Skin of body (tissue), 3 donors: ENCODE measurements at places on chromosomes 1 and 21. TPM values are rescaled to one million over a fixed set of nuclear protein-coding genes. Genes with fewer than 3 reads are reported as not detected.

DNA sequence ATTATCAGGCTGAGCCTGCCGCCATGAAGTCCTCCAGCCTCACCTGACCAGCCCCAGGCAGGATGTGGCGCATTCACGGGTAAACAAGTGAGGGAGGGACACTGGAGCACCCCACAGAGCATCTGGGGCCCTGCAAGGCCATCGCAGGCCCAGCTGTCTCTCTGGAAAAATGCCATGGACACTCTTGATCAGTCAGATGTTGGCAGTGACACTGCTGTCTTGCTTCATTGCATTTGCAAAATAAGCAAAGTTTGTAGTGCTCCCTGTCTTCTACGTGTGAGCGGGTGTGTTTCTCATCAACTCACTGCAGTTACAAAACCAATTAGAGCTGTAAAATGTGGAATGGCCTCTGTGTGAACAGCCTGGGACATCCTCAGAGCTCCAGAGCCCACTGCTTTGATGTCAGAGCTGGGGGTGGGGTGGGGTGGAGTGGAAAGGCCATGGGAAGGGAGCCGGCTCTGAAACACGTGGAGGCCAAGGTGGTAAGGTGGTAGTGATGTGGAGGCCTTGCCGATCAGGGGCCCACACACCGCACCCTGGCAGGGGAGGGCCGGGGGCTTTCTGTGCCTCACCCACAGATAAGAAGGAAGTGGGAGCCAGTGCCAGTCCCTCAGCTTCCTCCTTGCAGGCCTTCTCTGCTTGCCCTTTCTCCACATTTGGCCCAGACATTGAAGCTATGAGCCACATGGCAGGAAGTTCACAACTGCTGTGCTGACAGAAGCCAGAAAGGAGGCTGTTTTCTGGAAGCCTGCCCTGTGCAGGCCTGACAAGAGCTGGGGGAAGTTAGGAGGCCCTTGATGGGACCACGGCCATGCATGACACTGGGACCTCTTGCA is 254.9 kb downstream of the RHOU start:
- peak; percentile 88 for DNase-seq

GRCh38 chr1:31183927-31184554 is 55.6 kb downstream of the NKAIN1 start:
- peak; percentile 14 for DNase-seq

DNA sequence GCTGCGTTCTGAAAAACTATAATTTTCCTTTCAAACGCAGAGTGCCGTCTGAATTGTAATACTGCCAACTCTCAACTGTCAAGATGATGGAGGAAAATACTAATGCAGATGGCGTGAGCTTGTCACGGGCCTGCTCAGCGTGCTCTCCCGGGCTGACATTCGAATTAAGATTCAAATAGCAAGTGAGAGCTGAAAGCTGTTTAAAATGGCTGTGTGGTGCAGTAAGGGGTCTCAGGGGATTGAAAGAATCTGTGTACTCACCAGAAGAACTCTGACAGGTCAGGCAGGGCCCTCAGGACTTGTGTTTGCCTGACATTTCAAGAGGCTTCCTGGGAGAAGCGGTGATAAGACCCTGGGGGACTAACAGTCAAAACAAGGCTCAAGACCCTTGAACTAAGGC is 33.1 kb downstream of the ZMYND12 start:
- DNase-seq = peak; percentile 64

DNA sequence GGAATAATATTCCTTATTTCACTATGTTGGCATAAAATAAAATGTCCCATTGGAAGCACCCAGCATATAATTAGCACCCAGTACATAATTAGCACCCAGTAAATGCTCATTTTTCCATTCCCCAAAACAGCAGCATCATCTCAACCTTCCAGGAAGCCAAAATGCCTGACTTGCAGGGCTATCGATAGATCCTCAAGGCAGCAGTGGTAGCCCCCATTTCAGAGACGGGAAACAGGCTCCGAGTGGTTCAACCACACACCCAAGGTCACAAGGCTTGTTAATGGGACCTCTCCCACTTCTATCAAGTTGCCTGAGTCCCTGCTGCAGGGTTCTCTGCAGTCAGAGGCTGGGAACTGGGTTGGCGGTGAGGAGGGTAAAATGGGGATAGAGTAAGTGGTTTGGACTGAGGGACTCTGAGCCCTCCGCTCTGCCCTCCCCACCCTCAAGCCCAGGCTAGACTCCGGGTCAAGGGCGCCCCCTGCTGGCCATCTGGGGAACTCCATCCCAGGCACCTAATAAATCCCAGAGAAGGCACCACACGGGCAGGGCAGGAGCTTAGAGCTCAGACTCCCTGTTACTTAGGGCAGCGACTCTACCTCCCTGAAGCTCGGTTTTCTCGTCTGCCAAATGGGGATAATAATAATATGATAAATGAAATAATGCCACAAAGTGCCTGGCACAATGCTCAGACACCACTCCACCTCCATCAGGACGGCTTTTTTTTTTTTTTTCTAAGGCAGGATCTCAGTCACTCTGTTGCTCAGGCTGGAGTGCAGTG is 21.9 kb upstream of the LAPTM5 start:
- DNase-seq = peak; percentile 32

GRCh38 chr1:159162516-159163265 is 8.7 kb upstream of the CADM3 start:
- no peak for DNase-seq

DNA sequence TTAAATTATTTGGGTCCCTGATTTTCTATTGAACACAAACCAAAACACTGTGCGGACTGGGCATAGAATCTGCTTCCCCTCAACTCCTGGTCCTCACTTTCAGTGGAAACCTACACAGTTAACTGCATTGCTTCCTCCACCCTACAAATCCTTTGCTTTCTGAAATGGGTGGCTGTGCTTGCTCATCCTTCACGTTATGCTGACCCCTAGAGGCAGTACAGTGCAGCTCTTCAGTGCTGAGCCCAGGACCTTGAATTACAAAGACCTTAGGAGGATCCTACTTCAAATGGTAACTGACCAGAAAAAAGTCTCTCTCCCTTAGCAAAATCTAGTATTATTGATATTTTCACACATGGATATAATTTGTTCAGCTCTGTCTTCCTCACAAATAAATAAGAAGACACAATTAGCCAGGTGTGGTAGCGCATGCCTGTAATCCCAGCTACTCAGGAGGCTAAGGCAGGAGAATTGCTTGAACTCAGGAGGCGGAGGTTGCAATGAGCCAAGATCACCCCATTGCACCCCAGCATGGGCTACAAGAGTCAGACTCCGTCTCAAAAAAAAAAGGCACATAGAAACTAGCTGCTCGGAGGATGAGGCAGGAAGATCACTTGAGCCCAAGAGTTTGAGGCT is 63.4 kb upstream of the L1TD1 start:
- peak; percentile 38 for DNase-seq

GRCh38 chr1:64469116-64469976 is 583 bp upstream of the CACHD1 start:
- no peak for DNase-seq

- DNase-seq = no peak
Observed at GRCh38 chr1:27690183-27690582, 18.2 kb upstream of the IFI6 start.

DNA sequence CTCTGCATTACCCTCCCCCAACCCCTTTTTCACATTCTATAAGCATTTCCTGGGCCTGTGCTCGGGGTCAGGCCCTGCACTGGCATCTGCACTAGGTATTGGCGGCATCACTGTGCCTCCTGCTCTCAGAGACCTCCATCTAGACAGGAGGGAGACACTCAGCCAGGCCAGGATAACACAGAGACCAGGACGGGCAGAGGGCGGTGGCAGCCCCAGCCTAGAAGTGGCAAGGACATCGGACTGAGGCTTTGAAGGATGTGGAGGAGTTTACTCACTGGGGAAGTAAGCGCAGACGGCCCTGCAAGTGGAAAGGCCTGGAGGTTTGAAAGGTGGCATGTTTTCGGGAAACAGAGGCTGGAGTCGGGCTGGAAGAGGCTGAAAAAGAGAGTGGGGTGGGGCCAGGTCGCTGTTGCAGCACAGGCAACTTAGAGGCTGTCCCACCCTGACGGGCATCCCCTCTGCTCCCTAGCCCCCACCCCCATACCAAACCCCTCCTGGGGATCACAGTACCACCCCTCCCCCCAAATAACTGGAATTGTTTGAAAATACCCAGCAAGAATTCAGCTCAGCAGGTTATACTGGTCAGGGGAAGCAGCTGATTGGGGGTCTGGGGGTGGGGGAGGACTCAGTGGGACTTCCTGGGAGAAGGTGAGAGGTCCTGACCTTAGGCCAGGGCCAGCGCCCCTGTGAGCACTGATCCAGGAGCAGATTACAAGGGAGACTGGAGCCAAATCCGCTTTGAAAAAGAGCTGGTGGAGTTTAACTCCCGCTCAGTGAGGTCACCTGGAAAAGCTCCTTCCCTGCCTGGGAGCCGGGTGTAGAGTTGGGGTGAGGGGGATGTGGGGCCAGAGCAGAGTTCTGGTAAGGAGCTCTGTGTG is 121.8 kb upstream of the WNT4 start:
- no peak for DNase-seq

DNA sequence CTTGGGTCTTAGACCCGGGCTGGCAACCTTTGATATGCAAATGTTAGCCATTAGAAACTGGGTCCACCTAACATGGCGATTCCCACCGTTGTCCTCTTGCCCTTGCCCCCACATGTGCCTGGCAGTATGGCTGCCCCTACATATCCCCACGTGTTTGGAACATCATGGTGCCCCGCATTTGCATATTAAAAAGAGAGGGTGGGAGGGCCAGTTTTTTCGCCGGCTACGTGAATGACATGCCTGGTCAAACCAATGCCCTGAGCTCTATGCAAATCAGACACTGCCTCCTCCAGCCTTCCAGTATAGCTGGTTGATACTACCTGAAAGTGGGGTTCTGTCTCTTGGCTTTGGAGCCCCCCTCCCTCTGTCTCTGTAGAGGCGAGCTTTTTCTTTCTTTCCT is 133.0 kb downstream of the CDC42BPA start:
- no peak for DNase-seq

- no peak for DNase-seq
Observed at GRCh38 chr1:180841415-180841814, 71.3 kb upstream of the KIAA1614 start.

GRCh38 chr1:229029879-229030235 is 241.1 kb upstream of the RAB4A start:
- no peak for DNase-seq

The NOTCH2 gene
- 188 TPM for total RNA-seq

The WDR64 gene
- total RNA-seq = not detected

The CA6 gene
- total RNA-seq = 4.8 TPM

The RHOC gene
- total RNA-seq = 108 TPM

The INAVA gene
- 16.4 TPM for total RNA-seq

The ANKRD65 gene
- 2.9 TPM for total RNA-seq

The PROX1 gene
- total RNA-seq = 3.6 TPM
